Foreskin keratinocyte (primary cell): ENCODE measurements at places on chromosomes 5 and 9. TPM values are rescaled to one million over a fixed set of nuclear protein-coding genes. Genes with fewer than 3 reads are reported as not detected.

The WHRN gene
- 2.0 and 2.6 TPM in 2 replicates for polyA plus RNA-seq

GRCh38 chr9:131104016-131104740, 7.8 kb downstream of the AIF1L start:
- DNase-seq = no peak

The PCDHB15 gene
- polyA plus RNA-seq = 0.02 TPM in 1 of 2 replicates, not detected in the other

DNA sequence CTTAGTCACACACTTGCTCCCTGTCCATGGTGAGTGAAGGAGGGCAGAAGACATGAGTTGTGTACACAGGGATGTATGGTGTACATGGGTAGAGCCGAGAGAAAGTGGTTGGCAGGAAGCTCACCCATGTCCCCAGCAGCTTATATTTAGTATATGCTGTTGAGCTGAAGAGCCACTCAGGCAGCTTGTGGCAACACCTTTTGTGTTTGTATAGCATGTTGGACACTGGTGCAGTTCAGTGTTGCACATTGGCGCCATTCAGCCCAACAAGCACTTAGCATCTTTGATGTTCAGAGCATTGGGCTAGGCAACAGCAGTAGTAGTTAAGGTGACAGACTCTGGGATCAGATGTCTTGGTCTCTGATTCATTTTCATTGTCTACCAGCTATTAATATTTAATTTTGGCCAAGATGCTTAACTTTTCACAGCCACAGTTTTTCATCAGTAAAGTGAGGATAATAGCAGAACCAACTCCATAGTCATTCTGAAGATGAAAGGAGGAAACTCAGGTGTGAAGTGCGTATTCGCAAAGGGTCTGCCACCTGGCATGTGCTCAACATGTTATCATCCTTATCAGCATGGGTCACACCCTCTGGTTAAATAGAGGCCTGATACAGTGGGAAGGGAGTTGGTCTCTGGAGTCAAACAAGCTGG, 184.8 kb downstream of the NR3C1 start:
- DNase-seq = no peak

The GABRA6 gene
- polyA plus RNA-seq = not detected in 2 replicates

The LHX3 gene
- not detected in 2 replicates for polyA plus RNA-seq

The FYB1 gene
- not detected in 2 replicates for polyA plus RNA-seq
